ENCODE measurements at places on chromosomes 2 and 18.
A peak's percentile ranks its signal among the peaks of the same experiment; 100 is the strongest.

DNA sequence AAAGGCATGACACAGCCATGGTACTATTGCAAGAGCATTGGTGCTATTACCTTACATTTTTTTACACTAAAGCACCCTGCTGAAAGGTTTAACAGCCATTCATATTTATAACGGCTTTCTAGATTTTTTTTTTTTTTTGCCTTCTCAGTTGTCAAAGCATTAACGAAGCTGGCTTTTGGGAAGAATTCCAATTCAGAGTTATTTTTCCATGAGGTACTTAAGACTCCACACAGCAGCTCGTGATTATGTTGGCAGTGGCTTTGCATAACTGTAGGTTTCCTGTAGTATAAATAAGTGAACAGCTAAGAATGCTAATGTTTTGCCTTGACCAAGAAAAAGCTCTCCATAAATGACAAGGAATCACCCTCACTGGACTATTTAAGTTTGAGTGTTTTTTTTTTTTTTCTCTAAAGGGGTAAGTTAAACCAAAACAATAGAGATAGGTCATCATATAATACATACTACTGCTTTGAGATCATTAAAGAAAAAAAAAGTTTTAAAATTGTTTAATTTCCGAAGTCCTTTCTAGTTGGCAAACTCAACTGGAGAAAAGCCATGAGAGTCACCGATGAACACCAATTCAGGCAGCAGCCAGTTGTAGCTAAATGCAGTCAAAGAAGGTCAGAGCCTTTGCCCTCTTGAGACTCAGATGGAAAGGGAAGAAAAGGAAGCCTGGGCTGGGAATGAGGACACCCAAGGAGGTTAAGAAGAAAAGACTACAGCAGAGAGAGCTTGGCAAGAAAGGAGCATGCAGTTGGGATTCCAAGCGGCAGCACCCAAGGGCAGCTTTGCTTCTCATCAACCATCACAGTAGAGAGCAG, 187.4 kb upstream of the NCKAP5 start:
- no peak for DNase-seq

GRCh38 chr2:73642338-73643018, at the start of gene NAT8:
TSS of gene NAT8 (minus strand) at chr2:73642422. CDS start at chr2:73641628, 794 bp downstream.
- DNase-seq: no peak

DNA sequence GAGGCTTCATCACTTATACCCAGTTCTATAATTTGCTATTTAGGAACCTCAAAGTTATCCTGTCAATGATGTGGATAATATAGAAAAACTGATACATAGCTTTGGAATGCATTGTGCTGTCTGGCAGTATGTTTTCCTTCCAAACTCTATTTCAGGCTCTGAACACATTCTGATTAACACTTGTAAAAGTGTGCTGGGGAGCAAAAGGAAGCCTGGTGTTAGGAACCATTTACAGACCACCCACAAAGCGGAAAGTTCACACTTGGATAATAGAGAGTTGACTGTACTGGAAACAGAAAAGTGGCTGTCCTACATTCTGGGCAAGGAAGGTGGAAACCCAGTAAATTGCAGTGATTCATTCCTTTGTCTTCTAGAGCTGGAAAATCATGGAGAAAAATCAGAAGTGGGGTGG, 114.5 kb upstream of the ZFP36L2 start:
- DNase-seq: no peak

DNA sequence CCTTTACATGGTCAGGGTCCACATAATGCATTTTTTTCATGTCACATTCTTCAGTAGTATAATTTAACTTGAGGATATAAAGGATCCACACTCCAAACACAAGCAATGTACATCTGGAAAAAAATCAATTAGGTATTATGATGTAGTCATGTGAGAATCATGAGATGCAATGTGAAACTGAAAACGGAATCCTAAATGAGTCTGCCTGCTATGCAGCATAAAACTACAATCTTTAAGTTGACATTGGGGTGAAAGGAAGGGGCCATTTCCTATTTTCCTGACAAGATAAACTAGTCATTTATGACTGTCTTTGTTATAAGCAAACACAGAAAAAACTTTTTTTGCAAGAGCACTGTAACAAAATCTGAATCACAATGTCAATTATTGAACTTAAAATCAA, 27.6 kb downstream of the ST3GAL5 start:
- DNase-seq: no peak

- DNase-seq: no peak
Measured at GRCh38 chr18:51668607-51669006, 471.1 kb upstream of the MEX3C start.

DNA sequence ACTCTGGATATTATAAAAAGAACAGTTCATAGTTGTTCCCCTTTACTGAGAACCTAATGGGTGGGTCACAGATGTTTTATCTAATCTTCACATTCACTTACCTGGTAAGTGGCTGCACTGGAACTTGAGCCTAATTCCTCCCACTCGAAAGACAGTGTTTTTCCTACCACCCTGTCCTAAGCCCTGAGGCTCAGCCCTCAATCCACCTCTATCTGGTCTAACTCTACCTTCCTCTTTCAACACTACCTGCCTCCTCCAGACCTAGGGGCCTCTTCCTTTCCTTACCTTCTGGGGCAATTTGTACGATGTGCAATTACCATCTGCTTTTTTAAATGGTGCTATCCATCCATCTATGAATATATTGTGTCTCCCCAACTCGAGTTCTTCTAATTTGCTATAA, 9.7 kb upstream of the KIF3C start:
- no peak for DNase-seq

DNA sequence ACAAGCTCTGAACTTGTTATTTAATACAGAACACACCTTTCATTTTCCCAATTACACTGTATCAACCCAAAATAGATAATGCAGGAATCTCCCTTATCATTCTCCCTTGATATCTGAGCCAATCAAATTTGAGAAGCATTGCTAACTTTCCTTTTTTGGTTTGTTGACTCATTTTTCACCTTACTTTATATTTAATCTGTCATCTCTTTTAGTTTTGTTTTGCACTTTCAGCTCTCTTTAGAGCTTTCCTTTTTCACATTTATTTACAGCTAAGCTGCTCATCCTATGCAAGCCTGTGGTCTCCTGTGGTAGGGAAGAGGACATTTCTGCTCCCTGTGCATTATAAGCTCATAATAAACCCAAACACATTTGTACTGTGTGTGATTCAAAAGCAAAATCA, 50.1 kb downstream of the ITGAV start:
- peak; percentile 27 for DNase-seq

GRCh38 chr2:139099721-139100120, 319.5 kb upstream of the NXPH2 start:
- no peak for DNase-seq

GRCh38 chr2:103159018-103159417, 397.2 kb downstream of the TMEM182 start:
- DNase-seq: no peak

- no peak for DNase-seq
Measured at GRCh38 chr2:62293490-62294271, 97.8 kb downstream of the B3GNT2 start.

DNA sequence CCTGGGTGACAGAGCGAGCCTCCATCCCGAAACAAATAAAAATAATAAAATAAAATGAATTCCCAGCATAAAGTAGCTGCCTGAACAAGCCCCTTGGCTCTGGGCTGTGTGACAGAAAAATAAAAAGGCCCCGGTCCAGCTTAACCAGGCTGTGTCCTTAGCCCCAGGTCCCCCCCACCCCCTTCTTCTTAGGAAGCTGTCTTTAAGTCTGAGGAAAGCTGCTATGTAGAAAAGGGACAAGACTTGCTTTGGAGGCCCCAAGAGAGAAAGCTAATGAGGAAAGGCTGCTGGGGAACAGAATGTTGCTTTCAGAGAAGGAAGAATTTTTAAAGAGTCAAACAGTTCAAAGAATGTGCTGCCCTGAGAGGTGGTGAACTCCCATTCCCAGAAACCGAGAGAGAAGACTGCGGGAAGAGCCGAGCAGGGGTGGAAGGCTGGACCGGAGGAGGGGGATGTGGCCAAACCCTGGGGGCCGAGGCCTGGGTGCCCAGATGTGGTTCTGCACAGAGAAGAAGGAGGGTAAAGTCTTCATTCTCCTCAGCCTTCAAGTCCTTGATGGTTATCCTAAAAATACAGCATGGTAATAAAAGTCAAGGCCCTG, 61.9 kb downstream of the CENPO start:
- DNase-seq: no peak

Measured in GM13976 (cell line).